Stimulated activated CD4-positive, alpha-beta T cell treated with anti-CD3 and anti-CD28 coated beads, Interleukin-4, amount 100 ng/mL, for 4 hours (primary cell): ENCODE measurements at places on chromosomes 3 and 15.

DNA sequence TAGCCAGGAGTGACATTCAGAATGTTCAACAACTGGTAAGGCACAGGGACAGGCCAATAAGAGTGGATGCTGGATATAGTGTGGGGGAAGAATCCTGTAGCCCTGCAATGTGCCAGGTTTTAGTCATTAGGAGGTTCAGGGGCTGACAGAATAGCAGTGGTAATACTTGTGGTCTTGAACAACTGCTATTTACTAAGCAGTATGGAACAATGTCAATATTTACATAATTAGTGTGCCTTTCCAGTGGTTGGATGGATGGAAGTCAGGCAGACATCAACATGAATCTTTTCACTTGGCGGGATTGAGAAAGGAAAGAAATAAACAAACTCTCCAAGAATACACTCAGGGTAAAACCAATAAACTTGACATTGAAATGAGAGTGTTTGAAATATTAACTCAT lies 55.1 kb downstream of the OTOL1 start:
- DNase-seq = no peak

GRCh38 chr3:47296562-47297302 lies 14.0 kb downstream of the KLHL18 start:
- no peak for DNase-seq

DNA sequence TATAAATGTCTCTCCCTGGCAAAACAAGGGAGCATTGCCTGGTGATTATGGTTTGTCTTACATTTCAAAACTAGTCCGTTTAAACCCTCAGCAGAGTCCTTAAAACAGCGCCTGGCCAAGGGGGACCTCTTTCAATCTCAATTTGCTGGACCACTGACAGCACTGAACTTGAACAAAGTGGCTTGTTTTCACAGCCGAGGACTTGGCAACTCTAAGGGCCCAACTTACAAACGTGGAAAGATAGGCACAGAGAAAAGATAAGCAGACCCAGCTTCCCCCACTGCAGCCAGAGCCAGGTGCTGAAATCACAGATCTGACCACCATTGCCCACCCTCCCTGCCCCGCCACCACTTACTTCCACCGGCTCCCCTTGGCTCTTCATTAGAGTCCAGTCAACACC lies 336.4 kb upstream of the ICE2 start:
- no peak for DNase-seq

- no peak for DNase-seq
Measured at GRCh38 chr15:66638377-66638776, 63.7 kb upstream of the SMAD6 start.

GRCh38 chr15:38479266-38479665 lies 25.3 kb downstream of the FAM98B start:
- DNase-seq = no peak

DNA sequence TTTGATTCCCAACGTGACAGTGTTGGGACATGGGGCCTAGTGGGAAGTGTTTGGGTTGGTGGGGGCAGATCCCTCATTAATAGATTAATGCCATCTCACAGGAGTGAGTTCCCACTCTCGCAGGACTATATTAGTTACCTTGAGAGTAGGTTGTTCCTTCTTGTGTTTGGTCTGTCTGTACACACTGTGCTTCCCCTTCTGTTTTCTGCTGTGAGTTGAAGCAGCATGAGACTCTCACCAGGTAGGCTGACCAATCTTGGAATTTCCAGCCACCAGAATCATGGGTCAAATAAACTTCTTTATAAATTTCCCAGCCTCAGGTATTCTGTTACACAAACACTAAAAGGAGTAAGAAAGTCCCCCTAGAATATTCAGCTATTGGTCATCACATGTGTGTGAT lies 145.4 kb downstream of the ERC2 start:
- DNase-seq = no peak

GRCh38 chr3:53750253-53751210 lies 95.7 kb downstream of the CHDH start:
- no peak for DNase-seq

DNA sequence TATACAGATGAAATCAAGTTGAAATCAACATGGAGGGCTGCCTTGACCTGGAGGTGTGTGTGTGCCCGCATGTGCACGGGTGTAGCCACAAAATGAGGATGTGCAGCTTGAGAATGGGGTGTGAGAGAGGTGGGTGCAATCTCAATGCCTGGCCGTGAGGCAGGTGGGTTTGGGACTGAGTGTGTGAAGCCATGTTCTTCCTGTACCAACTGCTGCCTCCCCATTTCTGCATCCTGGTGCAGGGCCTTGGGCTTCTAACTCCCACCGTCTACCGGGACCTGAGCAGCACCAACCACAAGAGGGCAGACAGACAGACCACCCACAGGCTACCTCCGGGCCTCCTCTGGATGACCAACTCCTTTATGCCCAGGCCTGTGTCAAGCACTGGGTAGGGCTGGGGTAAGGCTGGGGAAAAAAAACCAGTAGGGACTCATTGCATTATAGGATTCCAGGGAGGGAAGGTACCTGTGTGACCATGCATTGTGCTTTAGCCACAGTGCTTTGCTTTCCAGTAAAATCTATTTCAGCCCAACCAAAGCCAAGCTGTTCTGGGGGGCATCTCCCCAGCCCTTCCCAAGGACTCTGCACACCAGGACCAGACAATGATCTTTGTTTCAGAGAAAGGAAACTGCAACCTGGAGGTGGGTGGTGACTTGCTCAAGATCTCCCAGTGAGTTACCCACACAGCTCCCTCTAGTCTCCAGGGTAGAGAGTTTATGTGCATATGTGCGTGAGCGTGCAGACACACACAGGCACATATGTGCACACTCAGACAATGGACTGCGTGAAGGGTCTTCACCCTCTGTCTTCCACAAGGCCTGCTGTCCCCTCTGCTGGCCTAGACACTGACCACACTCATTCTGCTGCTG lies 162.2 kb upstream of the TLE3 start:
- DNase-seq = no peak
